ENCODE measurements at places on chromosomes 16 and 17. TPM values are rescaled to one million over a fixed set of nuclear protein-coding genes. Genes with fewer than 3 reads are reported as not detected.

- DNase-seq, result peak; percentile 38
Observed at GRCh38 chr17:29570521-29570920, 2.0 kb downstream of the TP53I13 start.

DNA sequence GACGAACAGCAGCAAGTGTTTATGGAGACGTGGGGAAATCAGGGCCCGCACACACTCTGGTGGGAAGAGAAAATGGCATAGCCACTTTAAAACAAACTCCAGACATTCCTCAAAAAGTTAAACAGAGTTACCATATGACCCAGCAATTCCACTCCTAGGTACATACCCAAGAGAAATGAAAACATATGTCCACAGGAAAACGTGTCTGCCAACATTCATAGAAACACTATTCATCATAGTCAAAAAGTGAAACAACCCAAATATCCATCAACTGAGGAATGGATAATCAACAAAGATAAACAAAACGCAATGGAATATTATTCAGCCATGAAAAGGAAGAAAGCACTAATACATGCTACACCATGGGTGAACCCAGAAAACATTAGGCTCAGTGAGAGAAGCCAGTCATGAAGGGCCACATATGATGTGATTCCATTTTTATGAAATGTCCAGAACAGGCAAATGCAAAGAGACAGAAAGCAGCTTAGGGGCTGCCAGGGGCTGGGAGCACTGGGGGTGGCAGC is 32.8 kb downstream of the ADCY9 start:
- no peak for DNase-seq

DNA sequence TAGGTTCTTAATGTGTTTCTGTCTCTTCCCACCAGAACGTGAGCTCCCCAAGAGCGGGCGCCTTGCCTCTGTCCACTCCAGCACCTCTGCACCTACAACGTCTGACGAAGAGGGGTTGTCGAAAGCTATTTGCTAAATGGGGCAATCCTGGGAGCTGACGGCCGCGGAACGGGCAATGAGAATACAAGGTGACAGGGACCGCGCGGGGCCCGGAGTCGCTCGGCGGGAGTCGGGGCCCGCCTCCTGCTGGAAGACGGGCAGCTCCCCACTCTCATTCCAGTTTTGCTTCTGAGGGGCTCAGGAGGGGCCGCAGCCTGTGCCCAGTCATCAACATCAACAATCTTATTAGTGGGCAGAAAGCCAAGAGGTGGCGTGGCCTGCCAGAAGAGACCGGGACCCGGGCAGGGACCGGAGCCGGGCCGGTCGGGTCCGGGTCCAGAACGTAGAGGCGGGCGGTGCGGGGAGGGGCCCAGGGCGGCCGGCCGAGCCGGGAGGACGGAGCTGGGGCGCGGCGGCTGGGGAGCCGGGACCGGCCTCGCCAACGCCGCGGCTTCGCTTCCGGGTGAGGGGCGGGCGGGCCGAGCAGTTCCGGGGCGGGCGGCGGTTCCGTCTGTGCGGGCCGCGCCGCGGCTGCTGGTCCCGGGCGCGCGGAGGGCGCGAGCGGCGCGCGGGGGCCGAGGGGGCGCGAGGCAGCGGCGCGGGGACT is at the start of gene MOSMO:
TSS of gene MOSMO (plus strand) at position 603 of the 706 bp plus-strand sequence. CDS start 191 bp downstream, outside the sequence.
- DNase-seq, result peak; percentile 57

DNA sequence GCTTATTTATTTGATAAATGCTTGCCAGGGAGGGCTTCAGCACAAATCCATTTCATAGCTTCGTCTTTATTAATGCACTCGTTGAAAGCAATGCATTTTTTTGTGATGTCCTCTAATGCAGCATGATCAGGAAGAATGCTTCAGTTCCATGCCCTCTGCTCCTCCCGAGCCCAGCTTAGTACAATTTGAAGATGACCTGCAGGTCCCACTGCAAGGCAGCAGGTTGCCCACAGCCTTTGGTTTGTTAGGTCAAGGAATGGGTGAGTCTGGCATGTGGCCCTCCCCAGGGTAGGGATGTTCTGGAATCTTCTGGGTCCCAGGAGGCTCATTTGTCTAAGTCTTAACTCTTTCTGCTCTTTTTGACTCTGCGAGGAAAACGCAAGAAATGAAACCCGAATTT is 49.4 kb upstream of the MARCHF10 start:
- DNase-seq, result no peak

DNA sequence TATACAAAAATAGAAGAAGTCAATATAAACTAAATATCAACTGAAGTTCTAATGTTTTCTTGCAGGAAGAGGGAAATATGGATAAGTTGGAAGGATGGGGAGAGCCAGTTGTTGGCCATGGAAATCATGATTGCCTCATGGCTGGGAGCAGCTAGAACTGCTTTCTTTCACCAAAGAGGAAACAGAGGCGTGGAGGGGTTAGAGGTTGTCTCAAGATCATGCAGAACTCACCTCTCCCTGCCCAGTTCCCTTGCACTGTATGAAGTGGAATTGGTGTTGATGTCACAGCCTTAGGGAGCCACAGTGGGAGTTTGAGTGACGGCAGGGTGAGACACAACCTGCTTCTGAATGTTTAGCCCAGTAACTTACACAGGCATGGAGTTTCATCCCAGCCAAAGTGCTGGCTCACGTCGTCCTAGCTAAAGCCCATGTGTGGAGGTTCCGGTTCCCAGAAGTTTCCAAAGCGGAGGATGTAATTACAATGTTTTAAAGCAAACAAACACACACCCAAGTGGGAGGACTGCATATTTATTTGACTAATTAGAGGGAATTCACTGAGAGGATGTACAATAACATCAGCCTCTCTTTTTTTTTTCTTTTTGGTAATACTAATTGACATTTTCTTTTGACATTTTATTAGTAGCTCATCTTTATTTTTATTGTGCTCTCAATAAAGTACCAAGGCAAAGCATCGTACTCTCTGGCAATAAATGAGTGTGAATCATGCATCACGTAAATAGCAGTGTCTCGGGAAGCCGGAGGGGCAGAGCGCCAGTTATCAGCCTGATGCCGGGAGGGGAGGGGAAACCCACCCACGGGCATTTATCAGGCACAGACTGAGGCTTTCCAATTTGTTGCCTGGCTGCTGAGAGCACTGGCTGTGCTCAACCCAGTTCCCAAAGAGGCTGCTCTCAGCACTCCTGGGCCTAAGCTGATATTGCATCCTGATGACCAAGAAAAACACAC is 118.7 kb upstream of the CDH5 start:
- peak; percentile 81 for DNase-seq

DNA sequence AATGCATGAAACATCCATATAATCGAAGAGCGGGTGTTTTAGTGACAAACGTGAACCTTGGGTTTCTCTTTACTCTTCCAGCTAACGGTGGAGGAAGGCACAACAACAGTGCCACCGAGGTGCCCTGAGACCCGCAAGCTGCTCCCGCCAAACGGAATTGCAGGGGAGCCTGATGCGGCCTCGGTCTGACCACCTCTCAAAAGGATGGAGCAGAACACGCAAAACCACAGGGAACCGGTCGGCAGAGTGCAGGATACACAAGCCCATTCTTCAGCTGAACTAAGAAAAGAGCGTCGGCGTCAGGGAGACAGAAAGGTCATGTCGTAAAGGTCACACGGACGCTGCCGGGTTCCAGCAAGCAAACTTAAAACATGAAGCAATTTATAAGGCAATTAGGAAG is 109.5 kb upstream of the ZNF750 start:
- DNase-seq, result no peak

DNA sequence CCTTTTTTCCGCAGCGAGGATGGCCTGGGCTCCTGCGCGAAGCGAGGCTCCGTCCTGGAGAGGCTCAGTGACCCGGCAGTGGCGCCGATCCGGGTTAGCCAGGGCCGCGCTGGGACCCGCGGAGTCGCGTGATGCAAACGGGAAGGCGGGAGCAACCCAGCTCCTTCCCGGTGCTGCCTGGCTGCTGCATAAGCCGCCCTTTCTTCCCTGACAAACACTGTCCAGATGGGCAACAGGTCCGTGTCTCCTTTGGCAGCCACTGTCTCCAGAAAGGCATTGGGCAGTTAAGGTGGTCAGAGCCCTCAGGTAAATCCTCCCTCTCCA is 21.8 kb upstream of the ZNHIT3 start:
- DNase-seq, result no peak

DNA sequence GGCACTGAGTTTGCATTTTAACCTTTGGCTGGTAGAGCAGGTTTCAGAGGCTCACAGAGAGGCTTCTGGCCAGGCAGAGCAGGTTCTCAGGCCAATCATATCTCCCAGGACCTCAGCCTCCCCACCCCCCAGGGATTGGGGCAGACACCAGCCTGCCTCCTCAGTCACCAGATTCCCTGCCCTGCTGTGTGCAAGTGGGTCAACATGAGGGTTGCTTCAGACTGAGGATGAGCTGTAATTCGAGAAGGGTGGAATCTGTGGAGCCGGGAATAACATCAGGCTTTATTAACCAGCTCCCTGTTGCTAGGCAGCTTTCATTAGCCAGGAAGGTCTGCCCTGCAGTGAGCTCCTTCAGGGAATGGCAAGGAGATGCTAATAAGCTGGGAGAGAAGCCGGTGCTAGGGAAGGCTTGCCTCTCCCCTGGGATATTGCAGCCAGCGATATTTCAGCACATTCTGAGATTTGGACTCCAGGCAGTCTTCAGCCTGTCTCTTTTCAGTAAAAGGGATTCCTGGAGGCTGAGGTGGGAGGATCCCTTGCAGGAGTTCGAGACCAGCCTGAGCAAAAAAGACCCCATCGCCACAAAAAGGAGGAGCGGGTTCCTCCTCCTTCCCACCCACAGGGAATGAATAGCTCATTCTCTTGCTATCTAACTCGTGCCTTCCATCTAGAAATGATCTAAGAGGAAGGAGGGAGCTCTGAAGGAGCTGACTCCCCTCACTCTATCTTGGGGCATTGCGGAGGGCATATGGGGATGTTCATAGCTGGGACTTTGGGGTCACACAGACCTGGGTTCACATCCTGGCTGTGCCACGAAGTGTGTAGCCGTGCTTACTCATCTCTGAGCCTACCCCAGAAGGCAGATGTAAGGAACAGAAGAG is 10.7 kb downstream of the SGSM2 start:
- DNase-seq, result no peak

DNA sequence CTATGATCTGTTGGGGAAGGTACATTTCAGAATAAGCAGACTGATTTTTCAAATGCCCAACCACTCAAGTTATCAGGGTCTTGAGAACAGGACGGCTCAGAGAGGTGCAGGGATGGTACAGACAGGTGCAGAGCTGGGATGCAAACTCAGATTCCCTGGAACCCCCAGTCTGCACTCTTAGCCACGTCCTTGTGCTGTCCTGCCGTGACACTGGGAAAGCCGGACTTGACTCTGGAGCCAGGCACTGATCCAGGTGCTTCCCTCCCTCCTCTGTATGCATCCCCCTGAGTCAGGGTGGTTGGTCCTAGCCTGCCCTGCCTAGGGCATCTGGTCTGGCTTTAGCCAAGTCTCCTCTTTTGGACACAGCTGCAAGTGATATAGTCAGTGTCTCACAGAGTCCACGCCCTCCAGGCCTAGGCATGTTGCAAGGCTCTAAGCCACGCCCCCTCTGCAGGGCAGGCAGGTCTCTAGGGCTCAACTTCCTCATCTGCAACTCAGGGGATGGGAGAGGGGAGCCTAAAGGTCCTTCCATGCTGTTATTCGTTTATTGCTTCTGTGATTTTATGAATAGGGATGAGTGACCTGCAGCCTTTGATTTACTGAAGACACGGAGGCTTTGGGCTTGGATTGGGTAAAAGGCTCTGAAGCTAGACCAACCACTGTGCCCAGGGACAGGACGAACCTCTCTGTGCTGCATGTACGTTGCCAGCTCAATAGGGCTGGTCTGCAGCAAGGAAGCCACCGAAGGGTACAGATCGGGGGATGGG is 97.3 kb downstream of the SDK2 start:
- DNase-seq, result peak; percentile 78

GRCh38 chr17:35799942-35800341 is 4.5 kb upstream of the MMP28 start:
- peak; percentile 85 for DNase-seq

DNA sequence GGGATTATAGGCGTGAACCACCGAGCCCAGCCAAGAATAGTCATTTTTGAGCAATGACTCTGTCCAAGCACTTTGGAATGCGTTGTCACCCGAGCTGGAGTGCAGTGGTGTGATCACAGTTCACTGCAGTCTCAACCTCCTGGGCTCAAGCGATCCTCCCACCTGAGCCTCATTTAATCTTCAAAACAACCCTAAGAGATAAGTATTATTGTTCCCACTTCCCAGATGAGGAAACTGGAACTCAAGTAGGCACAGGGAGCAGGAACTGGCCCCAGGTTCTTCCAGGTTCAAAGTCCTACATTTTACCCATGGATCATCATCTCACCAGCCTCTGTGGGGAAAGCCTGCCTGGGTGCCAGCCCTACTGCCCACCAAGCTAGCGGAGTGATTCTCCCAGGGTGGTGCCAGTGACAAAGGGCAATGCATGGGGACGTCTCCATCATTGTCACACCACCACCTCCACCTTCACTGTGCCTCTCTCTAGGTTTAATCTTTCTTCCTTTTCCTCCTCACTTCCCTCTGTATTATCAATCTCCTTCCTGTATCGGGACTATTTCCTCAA is 11.3 kb upstream of the RNF157 start:
- DNase-seq, result peak; percentile 41

DNA sequence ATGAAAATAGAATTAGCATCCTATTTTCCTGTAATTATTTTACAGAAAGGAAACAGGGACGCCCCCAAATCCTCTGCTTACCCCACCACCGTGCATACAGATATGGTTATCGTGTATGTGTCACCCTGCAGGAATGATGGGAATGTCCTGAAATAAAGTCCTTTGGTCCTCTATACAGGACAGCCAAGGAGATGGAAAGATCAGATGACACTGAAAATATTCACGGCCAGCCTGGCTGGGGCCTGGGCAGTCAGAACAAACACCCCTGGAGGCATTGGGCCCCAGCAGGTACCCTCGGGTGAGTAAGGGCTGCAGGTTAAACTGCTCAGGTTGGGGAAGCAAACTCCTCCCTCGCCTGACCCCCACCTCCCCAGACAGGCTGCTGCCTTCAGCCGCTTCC is 368.0 kb downstream of the FOXL1 start:
- DNase-seq, result no peak

DNA sequence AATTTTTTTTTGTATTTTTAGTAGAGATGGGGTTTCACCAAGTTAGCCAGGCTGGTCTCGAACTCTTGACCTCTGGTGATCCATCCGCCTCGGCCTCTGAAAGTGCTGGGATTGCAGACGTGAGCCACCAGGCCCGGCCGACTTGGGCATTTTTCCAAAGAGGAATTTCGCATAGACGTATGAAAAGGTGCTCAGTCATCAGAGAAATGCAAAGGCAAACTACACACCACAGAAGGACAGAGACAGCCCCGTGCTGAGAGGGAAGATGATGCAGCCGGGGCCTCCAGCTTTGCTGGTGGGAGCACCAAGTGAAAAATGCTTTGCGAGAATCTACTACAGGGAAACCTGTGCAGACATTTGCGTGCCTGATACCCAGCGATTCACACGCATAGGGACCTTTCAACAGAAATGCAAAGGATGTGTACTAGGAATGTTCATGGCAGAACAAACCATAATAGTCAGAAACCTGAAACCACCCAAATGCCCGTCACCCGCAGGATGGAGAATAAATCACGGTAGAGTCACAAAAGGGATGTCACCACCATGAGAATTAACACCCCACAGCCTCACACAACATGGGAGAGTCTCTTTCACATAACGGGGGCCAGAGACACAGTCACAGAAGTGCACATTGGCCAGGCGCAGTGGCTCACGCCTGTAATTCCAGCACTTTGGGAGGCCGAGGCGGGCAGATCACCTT is 5.2 kb downstream of the RAB40B start:
- no peak for DNase-seq

Gene BCL6B
- 21.6 TPM for total RNA-seq

Gene SLC38A8
- total RNA-seq, result not detected

Gene CA5A
- total RNA-seq, result not detected

Gene RUNDC3A
- total RNA-seq, result 1.3 TPM
